ENCODE measurements at places on chromosomes 13 and 19.

GRCh38 chr19:29836409-29836825 is 24.6 kb downstream of the CCNE1 start:
- DNase-seq, result no peak

GRCh38 chr19:50361290-50362029 is 4.0 kb downstream of the NAPSA start:
- peak; percentile 38 for DNase-seq

GRCh38 chr13:95301968-95302393 is 730 bp upstream of the ABCC4 start:
- no peak for DNase-seq

- peak; percentile 55 for DNase-seq
Measured at GRCh38 chr19:52398081-52398441, 412 bp downstream of the ZNF528 start.

GRCh38 chr19:4241824-4242430 is 5.0 kb upstream of the YJU2 start:
- no peak for DNase-seq

DNA sequence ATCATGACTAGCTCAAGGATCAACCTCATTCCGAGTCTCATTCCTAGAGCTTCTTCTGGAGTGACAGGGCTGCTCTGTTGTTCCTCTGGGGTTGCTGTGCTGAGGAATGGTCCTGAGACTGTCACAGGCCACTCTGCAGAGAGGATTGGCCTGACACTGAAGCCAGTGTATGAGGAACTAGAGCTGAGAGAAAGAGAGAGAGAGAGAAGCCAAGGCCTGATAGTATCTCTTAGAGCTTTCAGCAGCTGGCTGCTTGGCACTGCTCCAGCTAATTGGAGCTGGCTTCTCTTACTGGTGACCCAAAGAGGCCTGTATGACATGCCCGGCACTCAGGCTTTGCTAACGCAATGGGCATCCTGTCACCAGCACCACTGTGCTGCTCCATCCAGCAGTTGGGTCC is 73.4 kb upstream of the FLT1 start:
- DNase-seq, result peak; percentile 90

GRCh38 chr13:38338089-38338488 is 11.6 kb upstream of the UFM1 start:
- no peak for DNase-seq

DNA sequence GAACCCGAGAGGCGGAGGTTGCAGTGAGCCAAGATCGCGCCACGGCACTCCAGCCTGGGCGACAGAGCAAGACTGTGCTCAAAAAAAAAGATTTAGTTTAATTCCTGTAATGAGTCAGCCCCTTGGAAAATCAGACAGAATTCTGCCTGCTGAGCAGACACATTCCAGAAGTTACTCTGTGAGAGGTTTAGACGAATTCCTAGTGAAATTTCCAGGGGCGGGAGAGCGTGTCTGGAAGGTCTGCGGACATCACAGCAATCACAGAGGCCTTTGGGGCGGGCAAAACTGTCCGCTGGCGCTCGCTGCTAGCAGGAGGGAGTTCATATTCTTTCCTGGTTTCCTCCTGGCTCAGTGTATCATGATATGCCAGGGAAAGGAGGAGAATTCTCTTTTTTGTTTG is 17.5 kb downstream of the MISP start:
- DNase-seq, result no peak

DNA sequence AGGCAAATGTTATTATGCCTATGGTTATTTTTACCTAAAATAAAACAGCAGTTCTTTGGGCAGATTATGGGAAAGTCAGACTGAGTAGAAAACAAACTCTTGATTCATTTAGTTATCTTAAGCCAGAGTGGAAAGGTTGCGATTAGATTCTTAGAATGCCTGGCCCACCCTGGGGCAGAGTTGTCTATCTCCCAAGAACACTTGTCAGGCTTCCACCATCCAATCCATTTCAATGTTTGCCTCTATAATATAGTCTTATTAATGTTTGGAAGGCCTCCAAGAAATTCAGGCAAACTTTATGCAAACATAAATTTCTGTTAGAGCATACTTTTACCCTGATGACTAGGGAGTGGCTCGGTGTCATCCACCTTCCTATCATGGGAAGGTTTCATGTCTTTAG is 207.0 kb downstream of the SLITRK6 start:
- no peak for DNase-seq

DNA sequence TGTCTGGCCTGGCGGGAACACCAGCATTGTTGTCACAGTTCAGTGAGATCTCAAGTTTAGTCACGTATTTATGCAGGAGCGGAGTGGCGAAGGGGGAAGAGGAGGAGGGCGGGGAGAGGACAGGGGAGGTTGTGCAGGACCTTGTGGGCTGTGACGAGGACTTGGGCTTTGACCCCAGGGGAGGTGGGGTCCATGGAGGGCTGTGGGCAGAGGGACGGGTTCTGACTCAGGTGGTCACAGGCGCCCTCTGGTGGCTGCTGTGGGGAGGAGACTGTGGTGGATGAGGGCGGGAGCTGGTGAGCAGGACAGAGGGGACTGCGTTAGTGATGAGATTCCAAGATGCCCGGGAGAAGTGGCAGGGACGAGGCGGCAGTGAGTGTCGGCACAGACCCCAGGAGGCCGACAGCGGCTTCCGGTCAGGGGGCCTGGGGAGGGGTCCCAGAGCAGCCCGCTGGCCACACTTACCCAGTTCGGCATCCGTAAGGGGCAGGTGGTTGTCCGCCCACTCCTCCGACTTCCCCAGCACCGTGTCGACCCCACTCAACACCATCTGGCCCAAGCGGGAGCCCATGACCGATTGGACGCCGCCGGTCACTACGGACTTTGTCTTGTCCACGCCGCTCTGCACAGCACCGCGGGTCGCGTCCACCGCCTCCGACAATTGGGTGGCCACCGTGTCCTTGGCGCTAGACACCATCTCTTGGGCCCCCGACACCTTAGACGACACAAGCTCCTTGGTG is 15.7 kb downstream of the PLIN3 start:
- DNase-seq, result peak; percentile 87

- no peak for DNase-seq
Measured at GRCh38 chr13:48615049-48615448, 38.7 kb upstream of the CYSLTR2 start.

DNA sequence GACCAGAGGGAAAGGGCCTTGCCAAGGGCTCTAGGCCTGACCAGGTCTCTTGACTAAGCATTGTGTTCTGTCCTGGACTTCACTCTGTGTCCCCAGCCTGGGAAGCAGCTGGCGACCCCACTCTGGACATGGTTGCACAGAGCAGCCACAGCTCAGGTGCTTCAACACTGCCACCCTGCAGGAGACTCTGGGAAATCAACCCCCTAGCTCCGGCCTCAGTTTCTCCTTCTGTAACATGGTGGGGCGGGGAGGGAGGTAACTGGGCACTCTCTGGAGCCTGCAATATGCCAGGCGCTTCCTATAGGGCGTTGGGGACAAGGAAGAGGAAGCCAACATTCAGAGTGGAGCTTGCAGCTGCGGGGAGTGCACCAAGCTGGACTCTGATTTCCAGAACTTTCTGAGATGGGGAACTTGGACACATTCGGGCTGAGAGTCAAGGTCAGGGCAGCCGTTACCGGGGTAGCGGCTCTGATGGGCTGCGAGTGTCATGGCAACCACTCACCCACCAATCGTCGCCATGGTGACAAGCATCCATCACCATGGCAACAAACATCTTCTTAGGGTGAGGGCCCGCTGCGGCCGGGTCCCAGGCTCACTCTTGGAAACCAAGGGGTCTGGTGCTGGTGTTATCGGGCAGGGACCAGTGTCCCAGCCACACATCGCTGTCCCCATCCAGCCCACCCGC is 12.8 kb downstream of the F2RL3 start:
- peak; percentile 53 for DNase-seq

DNA sequence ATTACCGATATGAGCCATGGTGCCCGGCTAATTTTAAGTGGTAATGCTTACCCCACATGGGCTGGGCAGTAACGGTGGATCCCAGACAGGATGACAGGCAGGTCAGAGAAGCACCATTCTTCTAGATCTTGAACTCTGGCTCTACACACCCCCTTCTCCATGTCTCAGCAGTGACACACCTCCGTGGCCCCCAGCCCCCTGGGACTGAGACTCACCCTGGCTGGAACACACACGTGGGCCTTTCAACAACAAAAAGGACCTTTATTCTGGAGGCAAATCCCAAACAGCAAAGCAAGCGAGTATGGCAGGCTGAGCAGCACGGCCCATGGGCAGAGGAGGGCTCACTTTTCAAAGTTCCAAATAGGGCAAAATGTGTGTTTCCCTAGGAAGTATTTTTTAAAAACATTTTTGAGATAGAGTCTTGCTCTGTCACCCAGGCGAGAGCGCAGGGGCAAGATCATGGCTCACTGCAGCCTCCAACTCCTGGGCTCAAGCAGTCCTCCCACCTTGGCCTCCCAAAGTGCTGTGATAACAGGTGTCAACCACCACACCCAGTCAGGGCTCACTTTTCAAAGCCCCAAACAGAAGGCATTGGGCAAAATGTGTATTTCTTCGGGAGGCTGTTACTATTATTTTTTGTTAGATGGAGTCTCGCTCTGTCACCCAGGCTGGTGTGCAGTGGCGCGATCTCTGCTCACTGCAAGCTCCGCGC is 4.2 kb upstream of the PLIN4 start:
- DNase-seq, result no peak

DNA sequence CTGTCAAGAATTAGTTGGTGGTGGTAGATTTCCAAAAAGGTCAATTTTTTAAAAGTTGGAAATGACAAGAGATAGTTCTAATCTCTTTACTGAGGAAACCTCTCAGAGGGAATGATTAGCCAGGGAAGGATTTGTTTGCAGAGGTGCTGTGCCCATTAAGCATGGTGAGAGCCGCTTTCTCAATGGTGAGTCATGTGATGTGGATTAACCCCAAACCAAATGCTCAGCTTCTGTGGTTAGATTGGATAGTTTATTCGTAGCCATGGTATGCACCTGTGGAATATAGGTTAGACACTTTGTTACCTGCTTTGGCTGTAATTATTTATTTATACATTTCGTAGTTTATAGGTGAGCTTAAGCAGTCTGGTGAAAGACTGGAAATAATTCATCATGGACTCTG is 7.1 kb downstream of the HNRNPM start:
- DNase-seq, result peak; percentile 23

GRCh38 chr19:5553892-5554291 is 13.9 kb downstream of the TINCR start:
- no peak for DNase-seq

DNA sequence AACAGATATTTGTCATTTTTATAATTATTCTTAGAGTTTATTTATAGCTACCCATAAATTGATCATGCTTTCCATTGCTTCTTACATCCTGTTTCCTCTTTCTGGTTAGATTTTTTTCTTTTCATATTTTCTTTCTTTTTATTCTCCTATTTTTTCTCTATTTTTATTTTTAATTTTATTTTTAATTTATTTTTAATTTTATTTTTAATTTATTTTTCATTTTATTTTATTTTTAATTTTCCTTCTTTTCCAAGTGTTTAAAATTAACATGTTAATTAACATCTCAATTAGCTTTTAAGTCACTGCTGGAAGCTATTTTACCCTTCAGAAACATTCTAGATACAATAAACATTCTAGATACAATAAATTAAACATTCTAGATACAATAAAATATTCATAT is 269.6 kb downstream of the B3GLCT start:
- DNase-seq, result no peak

GRCh38 chr13:48594096-48594815 is 59.5 kb upstream of the CYSLTR2 start:
- no peak for DNase-seq

- peak; percentile 54 for DNase-seq
Measured at GRCh38 chr13:25752957-25753551, 298.8 kb downstream of the SHISA2 start.

GRCh38 chr13:111337206-111337605 is 16.8 kb downstream of the TEX29 start:
- no peak for DNase-seq

DNA sequence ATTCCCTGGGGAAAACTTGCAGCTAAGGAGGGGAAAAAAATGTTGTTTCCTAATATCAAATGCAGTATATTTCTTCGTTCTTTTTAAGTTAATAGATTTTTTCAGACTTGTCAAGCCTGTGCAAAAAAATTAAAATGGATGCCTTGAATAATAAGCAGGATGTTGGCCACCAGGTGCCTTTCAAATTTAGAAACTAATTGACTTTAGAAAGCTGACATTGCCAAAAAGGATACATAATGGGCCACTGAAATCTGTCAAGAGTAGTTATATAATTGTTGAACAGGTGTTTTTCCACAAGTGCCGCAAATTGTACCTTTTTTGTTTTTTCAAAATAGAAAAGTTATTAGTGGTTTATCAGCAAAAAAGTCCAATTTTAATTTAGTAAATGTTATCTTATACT is 33.6 kb downstream of the TNFSF11 start:
- no peak for DNase-seq

DNA sequence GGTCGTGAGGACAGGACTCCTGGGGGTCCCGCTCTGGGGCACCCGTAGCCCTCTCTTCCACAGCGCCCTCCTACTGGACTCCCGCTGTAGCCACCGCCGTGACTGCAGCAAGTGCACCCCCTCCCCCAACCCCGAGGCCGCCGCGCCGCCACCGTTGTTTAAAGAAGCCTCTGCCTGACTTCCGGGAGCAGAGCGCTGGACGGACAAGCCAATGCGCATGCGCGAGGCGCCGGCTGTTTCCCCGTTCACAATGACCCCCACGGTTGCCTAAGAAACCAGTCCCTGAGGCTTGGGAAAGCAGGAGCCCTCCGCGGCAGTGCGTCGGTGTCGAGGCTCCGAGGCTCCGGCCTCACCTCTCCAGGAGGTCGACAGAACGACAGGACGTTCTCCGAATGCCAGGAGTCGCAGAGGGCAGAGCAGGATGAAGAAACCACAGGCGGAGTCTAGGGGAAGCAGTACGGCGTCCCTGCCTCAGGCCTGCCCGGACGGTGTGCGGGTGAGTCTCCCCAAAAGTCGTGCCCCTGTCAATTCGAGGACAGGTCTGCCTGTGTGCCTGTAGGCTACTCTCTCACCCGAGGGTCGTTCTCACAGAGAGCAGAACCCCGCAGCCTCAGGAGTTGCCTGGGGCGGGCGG is 70.5 kb upstream of the ZNF420 start:
- peak; percentile 97 for DNase-seq

DNA sequence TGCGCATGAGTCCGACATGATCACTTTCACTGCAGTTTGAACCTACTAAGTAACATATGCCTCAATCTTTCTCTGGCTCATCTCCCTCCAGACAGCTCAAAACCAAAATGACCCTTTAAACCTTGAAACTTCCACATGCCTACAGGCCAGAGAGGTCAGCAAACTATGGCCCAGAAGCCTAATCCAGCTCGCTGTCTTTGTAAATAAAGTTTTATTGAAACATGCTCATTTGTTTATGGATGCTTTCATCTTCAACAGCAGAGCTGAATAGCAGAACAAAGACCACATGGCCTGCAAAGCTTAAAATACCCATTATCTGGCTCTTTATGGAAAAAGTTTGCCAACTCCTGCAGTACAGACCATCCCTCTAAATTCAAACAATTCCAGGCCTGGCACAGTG is 15.6 kb downstream of the FBXO46 start:
- no peak for DNase-seq

GRCh38 chr19:51145916-51146493 is 3.9 kb downstream of the SIGLEC7 start:
- no peak for DNase-seq

GRCh38 chr13:67351909-67352308 is 121.8 kb upstream of the PCDH9 start:
- DNase-seq, result no peak
